ENCODE measurements at places on chromosomes 3 and 15.

DNA sequence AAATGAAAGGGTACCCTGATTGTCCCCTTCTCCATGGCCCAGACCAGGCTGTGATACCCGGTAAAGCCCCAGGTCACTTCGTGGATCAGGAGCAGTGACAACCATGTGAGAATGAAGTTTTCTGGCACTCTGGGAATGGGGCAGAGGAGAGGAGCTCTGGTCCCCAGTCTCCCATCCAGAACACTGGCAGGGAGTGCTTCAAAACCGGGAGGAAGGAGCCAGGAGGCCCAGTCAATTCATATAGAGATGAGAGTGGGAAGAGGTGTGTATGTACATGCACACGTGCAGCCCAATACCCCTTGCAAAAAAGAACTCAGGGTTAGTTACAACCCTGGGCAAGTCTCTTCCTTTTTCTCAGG, 101.4 kb upstream of the TLE3 start:
- DNase-seq, result peak; percentile 55

GRCh38 chr3:195769551-195769950, 42.2 kb downstream of the MUC4 start:
- DNase-seq, result no peak

DNA sequence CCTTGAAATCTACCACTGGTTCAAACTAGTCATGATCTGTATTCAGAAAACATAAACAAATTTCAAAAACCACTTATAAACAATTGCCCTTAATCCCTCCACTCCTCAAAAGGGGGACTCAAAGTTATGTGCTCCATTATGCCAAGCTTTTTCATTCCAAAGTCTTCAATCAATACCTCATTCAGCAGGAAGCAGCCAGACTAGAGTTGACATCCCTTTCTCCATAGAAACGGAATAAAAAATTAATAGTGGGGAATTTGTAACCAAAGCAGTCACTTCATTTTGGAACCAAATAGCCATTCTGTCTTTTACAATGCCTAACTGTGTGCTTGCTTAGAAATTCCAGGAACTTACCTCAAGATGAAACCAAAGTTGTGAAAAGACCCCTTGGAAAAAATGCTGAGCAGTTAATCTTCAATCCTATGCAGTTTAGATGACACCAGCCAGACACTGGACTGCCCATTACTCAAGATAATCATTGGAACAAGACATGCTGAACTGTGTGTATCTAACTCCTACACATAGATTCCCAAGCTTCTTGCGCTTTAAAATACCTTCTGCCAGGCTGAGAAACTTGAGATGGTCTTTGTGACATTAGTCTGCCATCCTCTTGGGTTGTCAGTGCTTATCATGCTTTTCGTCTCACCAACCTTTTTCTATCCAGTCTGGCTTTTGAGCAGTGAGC, 406.2 kb downstream of the PLOD2 start:
- no peak for DNase-seq

- DNase-seq, result no peak
Observed at GRCh38 chr3:52343946-52344600, 28.0 kb downstream of the DNAH1 start.

- DNase-seq, result no peak
Observed at GRCh38 chr3:47035645-47036044, 56.2 kb downstream of the NBEAL2 start.

GRCh38 chr15:88613074-88613944, 7.8 kb upstream of the AEN start:
- DNase-seq, result no peak

GRCh38 chr3:193016437-193016901, 98.8 kb upstream of the MB21D2 start:
- DNase-seq, result no peak

- DNase-seq, result no peak
Observed at GRCh38 chr3:81277853-81278252, 483.6 kb downstream of the GBE1 start.

DNA sequence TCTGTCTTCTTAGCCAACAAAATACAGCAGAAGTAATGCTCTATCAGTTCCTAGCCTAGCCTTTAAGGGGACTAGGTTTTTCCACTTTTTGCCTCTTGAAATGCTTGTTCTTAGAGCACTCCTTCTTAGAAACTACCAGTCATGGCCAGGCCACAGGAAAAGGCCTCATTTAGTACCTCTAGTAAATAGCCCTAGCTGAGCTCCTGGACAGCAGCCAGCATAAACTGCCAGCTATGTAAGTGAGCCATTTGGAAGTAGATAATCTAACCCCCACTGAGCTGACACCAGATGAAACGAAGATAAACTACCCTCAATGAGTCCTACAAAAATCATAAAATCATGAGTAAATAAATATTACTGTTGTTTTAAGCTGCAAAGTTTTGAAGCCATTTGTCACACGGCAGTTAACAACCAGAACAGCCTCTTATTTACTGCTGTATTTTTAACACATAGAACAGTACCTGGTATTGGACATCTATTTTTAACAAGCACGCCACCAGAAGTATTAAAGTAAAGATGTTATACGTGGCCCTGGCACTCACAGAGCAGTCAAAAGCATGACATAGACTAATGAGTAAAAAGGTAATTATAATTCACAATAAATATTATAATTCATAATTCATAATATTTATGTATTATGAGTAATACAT, 12.0 kb downstream of the TBC1D5 start:
- DNase-seq, result no peak

DNA sequence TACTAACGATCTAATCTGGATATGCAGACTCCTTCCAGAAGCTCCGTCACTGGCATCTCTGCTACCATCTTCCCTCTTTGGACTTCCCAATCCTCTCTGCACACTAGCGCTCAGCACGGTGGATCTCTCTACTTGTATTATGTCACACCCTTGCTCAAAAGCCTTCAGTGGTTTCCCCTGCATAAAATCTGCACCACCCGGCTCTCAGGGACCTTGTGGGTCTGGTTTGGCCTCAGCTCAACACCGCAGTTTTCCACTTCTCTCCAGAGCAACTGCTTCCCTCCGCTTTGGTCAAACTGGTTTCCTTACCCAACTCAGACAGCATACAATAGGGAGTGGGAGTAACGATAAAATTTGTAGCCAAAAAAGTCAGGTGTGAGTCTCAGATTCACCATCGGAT, 30.7 kb upstream of the HES1 start:
- DNase-seq, result no peak

GRCh38 chr3:172257648-172258400, 190.4 kb downstream of the GHSR start:
- DNase-seq, result no peak

DNA sequence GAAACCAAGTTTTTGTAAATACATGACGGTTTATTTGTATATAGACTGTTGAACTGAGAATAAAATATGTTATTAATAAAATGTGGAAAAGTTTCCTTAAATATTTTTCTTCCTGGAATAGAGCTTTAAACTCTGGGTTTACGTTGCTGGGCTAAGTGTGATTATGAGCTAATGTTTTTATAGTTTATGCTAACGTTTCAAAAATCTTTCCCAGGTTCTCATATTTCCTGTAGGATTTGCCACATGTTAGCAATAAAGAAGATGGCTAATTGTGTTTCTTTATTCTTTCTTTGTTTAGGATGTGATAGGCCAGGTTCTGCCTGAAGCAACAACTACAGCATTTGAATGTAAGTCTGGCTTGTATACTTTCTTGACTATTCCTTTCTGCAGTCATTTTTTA, 7.2 kb downstream of the MAP2K5 start:
- DNase-seq, result no peak

DNA sequence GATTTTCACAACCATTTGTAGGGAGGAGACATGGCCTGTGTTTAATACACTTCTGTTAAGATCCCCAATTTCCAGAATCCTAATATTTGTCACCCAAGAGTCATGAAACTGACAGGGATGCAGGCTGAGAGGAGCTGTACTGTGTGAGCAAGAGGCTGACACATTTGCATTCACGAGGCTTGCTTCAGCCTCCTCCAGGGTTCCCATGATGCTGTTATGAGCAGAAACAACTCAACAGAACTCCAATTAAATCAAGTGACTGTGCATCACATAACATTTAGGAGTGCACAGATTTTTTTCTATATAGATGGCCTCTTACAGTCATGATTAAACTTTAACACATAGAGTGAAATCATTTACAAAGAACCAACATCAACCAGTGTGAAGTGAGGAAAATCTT, 292.3 kb upstream of the STT3B start:
- no peak for DNase-seq

GRCh38 chr3:173799060-173799816, 401.7 kb downstream of the NLGN1 start:
- DNase-seq, result no peak

GRCh38 chr15:57327985-57328471, 48.3 kb upstream of the CGNL1 start:
- DNase-seq, result no peak

DNA sequence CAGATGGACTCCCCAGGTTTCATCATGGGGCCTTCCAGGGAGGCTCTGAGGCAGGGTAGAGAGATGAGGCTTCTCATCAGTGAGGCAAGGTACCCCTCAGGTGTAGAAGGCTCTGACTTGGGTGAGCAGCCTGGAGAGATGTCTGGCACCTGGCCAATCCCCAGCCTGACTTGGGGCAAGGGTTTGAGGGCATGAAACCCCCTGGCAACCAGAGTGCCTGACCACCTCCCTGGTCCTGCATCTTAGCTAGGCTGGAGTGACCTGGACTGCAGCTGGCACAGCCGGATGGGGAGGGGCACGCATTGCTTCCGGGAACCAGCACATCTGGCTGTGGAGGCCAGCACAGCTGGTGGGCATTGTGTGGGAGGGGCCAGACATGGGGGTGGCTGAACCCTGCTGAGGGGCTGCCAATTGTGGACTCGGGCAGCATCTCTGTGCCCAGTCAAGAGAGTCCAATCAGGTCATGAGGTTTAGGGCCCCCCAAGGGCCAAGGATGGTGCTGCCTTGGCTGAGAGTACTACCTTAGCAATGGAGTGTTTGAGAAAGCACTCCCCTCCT, 1.9 kb downstream of the ZBTB47 start:
- DNase-seq, result peak; percentile 83

- DNase-seq, result no peak
Observed at GRCh38 chr15:70625438-70625837, 137.9 kb downstream of the UACA start.

GRCh38 chr3:143763564-143764162, 84.6 kb downstream of the SLC9A9 start:
- DNase-seq, result no peak

DNA sequence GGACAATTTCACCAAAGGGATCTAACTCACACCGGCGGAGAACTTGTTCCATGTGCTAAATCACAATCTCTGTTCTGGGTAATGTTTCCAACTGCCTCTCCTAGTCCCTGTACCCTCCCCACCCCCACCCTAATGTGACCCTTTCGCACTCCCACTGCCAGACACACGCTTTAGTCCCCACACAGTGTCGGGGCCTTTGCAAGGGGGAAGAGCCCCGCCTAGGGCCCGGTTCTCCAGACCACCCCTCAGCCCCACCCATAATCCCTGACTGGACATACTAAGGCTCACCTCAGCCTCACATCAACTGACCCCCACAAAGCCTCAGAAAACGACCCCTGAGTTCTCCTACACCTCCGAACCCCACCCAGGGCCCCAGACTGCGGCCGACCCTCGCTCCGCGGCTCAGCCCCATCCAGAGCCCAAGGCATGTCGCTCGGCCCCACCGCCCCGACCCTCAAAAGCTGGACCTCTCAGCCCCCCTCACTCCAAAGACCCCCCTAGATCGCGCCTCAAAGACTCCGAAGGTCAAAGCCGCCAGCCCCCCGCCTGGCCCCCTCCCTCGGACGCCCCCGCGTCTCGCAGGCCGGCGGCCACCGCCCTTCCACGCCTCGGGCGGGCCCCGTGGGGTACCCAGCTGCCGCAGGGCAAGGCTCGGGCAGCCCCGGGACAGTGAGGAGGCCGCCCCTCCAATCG, 72.0 kb upstream of the MAP4 start:
- peak; percentile 72 for DNase-seq

DNA sequence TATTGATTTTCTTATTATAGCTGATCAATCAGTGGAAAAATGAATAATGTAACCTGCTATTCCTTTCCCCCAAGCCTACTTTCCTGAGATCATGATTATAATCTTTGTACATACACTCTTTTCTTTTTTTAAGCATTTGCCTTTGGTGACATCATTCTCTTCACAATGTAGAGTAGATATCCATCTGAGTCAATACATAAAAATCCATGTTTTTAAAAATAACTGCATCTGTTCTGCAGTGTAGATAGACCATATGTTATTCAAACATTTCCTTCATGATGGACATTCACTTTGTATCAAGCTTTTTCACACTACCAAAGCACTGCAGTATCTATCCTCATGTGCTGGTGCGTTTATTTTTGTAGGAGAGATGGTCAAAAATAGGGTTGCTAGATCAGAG, 211.1 kb downstream of the PTPRG start:
- DNase-seq, result no peak

DNA sequence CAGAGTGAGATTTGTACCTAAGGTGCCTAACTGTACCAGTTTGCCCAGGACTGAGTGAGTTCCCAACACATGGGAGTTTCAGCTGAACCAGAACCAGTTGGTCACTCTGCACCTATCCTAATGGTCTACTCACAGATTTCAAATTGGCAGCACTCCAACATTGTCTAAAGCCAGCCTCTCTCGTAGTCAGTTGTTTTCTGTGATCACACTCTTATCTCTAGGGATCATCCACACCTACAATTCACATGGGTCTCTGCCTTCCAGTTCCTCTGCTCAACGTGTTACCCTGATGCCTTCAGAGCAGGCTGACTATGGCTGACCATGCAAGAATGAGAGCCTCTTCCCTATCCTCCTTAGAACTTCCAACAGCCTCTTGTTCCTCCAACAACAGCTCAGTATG, 624.8 kb downstream of the NTRK3 start:
- no peak for DNase-seq

DNA sequence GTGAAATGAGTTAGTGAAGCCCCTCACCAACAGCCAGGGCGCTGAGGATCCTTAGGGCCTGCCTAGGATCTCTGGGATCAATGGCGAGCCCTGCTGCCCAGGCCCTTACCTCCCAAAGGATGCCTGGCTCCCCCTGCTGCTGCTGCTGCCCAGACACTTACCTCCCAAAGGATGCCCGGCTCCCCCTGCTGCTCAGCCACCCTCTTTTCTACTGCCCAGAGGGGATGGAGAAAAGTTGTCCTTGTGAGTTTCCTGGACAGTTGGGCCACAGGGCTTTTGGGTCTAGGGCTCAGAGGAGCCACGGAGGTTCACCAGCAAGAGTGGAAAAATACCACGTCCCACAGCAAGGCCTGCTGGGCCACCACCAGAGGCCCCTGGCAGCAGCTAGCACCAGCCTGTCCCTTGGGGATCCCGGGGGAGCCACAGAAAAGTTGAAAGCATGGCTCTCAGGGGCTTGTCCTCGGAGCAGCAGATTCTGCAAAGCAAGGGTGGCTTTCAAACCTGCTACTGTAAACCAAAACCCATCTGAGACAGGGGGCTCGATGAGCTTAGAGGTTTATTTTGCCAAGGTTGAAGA, 59.4 kb downstream of the SLC6A6 start:
- DNase-seq, result peak; percentile 86

GRCh38 chr15:62822228-62822627, 220.3 kb upstream of the TPM1 start:
- DNase-seq, result no peak

DNA sequence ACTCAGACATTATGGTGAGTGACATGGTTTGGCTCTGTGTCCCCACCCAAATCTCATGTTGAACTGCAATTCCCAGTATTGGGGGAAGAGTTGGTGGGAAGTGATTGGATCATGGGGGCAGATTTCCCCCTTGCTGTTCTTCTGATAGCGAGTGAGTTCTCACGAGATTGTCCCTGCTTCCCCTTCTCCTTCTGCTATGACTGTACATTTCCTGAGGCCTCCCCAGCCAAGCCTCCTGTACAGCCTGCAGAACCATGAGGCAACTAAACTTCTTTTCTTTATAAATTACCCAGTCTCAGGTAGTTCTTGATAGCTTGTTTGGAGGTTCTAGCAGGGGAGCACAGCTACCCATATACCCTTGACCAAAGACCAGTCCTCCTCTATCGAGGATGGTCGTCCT, 45.9 kb downstream of the ADAM10 start:
- no peak for DNase-seq

GRCh38 chr15:101167753-101168462, 83.9 kb downstream of the CHSY1 start:
- no peak for DNase-seq

All from SK-N-SH (cell line).